ENCODE measurements at places on chromosomes 2 and 18. TPM values are rescaled to one million over a fixed set of nuclear protein-coding genes. Genes with fewer than 3 reads are reported as not detected.
A peak's percentile ranks its signal among the peaks of the same experiment; 100 is the strongest.

The NXPH2 gene
- not detected for total RNA-seq

DNA sequence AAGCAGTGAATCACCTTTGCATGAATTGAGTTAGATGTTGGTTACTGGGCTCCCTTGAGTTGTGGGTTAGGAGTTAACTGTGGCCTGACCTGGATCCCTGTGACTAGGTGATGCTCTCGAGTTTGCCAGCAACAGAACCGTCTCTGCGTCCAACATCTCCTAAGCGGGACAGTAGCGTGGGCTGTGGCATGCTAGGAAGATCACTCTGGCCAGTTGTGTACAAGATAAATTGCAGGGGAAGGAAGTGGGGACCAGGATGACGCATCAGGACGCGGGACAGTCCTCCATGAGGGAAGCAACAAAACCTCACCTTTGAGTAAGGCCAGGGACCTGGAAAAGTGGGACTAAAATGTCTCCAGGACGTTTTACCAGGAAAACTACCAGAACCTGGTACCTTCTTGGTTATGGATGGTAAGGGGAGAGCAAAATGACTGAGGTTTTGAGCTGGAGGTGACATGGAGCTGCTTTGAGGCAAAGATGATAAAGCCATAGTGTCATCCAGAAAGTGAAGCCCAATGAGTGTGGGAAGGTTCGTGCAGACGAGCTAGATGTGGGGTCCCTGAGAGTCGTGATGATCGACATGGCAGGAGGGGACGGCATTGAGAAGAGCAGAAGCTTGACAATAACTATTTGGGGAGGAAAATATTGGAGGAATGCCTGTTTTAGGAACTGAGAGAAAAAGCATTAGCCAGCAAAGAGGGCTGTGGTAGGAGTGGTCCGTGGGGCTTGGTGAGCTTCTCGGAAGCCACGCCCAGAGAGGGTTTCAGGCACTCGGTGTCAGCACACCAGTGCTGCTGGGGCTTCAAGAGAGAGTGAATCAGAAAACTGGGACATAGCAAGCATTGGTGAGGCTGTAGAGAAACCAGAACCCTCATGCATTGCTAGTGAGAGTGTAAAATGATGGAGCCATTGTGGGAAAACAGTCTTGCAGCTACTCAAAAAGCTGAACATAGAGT is 95.1 kb downstream of the SMAD7 start:
- peak; percentile 47 for DNase-seq

The PSME4 gene
- 51.0 TPM for total RNA-seq

The CCDC142 gene
- 6.6 TPM for total RNA-seq

The TCF7L1 gene
- total RNA-seq, result 7.1 TPM

DNA sequence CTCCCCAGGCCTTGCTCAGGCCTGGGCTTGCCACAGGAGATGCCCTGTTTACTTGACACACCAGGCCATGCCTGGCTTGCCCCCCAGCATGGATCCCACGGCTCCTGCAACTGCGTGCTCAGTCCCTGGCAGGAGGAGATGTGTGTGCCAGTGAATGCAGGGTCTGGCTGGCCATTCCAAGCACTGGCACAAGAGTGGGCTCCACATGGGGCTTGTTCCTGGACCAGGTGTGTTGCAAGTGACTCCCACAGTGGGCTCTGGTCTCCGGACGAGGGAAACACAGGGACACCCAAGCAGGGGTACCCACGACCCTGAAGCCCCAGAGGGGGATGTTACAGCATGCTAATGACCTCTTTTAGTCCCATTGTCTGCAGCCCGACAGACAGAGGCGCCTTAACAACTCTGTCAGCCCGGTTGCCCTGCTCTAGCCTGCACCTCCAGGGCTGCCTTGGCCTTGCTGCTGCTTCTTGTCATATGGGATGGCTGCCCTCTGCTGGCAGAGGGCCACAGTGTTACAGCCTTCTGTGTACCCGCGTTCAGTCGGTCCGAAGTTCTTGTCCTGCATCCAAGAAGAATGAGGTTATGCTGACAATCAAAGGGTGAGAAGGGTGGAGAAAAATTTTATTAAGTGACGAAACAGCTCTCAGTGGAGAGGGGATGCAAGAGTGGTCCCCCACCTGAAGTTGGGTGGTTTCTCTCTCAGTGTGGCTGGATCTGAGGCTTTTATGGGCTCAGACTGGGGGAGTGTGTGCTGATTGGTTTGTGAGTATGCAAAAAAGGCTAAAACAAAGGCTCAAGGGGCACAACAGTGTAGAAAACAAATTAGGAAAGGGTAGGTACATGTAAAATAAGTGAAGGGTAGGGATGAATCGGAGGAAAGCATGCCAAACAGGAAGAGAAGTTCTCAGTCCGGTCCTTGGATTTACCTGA is 180.4 kb downstream of the MBD5 start:
- peak; percentile 41 for DNase-seq

GRCh38 chr2:58620896-58621295 is 379.8 kb upstream of the FANCL start:
- no peak for DNase-seq

DNA sequence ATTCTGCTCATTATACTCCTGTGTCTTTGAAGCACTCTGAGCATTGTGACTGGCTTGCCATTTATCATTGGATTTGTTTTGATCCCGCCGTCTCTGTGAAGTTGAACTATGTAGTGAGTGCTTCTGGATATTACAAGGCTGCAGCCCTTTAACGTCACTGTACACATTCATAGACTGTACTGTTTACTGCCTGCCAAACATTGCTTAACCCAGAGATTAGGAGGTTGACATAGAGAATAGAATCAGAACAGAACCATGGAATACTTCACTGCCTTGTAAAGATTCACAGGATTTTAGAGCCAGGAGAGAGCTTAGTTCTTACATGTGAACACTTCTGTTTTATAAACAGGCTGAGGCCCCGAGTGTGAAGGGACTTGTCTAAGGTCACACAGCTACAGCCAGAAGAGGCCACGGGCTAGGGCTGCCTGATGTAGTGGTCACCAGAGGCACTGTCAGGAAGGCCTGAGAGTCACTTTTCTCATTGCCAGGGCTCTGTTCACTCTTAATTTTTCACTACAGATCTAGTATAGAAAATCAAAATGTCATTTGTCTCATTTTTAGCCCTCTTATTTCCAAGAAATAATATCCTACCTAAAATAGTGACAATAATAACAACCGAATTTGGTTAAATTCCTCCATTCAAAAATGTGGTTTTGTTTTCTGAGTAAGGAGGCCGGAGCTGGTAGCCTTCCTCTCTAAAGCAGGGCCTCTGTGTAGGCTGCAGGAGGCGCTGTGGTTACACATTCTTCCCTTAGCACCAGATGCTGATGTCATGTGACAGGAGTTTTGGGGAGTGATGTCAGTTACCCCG is 87.9 kb downstream of the UGGT1 start:
- DNase-seq, result peak; percentile 59

DNA sequence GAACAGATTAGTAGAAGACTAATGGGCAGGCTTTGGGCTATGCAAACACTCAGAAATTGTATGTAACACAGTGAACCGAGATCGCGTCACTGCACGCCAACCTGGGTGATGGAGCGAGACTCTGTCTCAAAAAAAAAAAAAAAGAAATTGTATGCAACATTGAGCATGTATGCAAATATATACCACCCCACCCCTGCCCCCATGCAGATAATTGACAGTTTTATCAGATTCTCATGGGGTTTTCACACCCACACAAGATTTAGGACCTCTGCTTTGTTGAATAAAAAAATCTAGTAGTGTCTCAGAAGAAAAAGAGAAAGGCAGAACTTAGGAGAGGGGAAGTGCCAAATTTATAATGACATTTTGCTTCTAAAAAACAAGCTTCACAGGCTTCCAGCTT is 131.6 kb upstream of the FN1 start:
- no peak for DNase-seq

- DNase-seq, result no peak
Observed at GRCh38 chr2:146632707-146633106, 1212.1 kb upstream of the ACVR2A start.
